Stimulated activated CD8-positive, alpha-beta memory T cell treated with anti-CD3 and anti-CD28 coated beads, Interleukin-15, amount 100 ng/mL, for 24 hours (primary cell): ENCODE measurements at places on chromosomes 1 and 21.

- peak; percentile 64 for DNase-seq
Observed at GRCh38 chr21:38355992-38356781, 99.4 kb downstream of the KCNJ15 start.

DNA sequence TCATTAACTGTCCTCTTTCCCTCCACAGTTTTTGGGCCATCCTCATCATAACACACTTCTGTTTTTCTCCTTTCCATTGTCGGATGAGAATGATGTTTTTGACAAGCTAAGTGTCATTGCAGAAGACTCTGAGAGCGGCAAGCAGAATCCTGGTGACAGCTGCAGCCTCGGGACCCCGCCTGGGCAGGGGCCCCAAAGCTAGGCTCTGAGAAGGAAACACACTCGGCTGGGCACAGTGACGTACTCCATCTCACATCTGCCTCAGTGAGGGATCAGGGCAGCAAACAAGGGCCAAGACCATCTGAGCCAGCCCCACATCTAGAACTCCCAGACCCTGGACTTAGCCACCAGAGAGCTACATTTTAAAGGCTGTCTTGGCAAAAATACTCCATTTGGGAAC, 28.6 kb upstream of the IFNAR1 start:
- DNase-seq = no peak

DNA sequence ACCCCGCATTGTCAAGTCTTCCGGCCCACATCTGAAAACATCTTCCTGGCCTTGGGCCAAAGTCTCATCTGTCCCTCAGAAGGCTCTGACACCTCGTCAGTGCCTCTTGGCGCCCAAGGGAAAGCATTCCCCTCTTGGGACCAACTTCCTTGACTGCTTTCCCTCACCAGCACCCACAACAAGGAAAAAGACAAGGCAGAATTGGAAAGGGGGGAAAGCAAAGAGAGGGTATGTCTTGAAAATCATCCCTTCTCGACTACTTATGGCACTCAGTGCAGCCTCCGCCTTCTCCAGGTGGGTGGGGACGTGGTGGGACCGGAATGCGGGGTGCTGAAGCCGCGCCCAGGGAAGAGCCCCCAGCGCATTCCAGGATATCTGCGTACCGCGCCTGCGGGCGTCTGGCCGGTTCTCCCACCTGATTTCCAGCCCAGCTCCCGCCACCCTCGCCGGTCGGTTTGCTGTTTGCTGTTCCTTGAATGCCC, 554 bp upstream of the SLC39A1 start:
- DNase-seq = no peak

- DNase-seq = no peak
Observed at GRCh38 chr1:19205403-19205802, 4.7 kb downstream of the UBR4 start.
